ENCODE measurements at places on chromosomes 1 and 21. TPM values are rescaled to one million over a fixed set of nuclear protein-coding genes. Genes with fewer than 3 reads are reported as not detected.

GRCh38 chr1:18769140-18769539 is 90.3 kb downstream of the TAS1R2 start:
- no peak for DNase-seq

- DNase-seq = no peak
Observed at GRCh38 chr1:22722901-22723550, 12.4 kb downstream of the EPHB2 start.

- no peak for DNase-seq
Observed at GRCh38 chr1:192603218-192603787, 27.7 kb downstream of the RGS1 start.

DNA sequence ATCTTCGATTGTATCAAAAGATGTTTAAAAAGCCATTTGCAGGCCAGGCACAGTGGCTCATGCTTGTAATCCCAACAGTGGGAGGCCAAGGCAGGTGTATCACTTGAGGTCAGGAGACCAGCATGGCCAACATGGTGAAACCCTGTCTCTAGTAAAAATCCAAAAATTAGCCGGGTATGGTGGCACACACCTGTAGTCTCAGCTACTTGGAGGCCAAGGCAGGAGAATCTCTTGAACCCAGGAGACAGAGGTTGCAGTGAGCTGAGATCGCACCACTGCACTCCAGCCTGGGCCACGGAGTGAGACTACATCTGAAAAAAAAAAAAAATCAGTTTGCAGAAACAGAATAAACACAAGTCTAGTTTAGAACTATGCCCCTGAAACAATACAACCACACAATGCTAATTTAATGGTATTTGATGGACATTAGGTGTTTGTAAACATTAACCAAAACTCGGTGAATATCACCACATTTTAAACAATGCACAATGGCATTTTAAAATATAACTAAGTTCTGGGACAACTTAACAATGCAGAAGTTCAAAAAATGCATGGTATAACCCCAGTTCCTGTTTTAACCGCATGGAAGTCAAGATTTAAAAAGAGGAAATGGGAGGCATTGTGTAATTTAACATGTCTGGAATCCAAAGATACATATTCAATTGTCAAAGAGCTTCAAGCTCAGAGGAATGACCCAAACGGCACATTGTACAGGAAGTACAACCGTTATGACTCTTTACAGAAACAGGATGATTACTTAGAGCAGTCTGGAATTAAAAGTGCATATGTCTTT is 7.1 kb upstream of the PTTG1IP start:
- DNase-seq = no peak

DNA sequence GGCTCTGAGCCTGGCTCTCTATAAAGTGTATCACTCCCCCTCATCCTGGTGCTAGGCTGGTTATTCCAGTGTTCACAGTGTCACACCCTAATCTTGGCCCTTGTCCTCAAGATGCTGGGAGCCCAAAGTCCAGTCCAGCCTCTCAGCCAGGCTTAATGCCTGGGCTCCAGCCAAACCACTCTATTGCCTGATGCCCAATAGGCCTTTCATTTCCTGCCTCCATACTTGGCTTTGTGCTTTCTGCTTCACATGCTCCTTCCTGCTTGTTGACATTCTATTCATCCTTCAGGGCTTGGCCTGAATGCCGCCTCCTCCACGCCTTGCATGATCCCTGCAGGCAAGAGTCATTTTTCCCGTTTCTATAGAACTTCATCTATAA is 1.7 kb downstream of the KLHDC8A start:
- DNase-seq = peak; percentile 63

DNA sequence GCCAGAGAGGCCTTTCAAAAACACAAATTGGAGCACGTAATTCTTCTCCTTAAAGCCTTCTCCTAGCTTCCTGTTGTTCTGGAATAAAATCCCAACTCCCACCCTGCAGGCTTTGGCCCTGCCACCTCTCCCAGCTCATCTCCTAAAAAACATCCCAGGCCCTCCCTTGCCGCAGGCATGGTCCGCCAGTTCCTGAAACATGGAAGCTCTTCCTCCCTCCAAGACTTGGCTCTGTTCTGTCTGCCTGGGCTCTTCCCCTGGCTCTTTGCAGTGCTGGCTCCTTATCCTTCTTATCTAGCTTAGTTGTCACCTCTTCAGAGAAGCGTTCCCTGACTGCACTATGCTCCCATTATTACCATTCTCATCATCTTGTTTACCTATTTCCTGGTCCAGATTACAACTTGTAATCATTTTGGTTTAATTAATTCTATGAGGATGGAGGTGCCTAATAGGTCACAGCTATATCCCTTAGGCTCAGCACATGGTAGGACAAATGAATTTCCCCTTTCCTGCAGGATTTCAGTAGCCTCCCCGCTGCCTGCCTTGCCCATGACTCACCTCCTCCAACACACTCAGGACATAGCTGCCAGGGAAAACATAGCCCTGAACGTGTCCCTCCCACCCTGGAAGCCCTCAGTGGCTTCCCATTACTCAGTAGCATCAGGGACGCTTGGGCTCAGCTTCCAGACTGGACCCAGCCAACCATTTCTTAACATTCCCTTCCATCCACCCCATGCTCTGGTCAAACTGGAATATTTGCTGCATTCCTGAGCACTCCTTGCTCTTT is 15.7 kb upstream of the IGSF21 start:
- no peak for DNase-seq

GRCh38 chr1:159005676-159006075 is 4.0 kb upstream of the IFI16 start:
- DNase-seq = no peak

DNA sequence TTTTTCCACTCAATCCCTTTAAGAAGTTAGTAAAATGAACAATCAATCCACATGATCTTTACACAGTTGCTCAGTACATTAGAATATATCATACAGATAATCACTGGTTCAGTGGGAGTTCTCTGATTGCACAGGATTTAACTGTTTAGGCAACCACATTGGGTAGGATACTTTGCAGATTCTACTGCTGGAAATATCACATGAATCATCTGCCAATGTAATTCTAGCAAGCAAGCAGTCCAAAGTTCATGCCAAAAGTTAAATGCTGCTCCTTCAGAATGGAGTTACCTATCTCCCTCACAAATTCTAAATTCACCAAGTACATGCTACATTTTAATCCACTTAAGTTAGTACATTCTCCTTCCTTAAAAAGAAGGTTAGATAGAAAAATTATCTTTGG is 52.4 kb downstream of the NEGR1 start:
- DNase-seq = no peak

DNA sequence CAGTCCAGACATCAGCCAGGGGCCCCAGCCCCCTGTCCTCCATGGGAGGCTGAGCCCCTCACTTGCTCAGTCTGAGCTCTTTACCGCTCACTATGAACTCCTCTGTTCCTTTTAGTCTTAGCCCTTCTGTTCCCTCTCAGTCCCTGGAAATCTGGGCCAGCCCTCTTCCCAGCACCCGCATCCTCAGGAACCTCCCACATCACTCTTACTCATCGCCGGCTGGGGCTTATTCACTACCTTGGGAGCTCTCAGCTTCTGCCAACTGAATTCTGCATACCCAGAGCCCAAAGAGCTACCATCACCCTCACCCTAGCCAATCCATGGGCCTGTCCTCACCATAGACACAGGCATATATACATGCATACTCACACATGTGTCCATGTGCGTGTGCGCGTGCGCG is 11.5 kb downstream of the KNCN start:
- no peak for DNase-seq

DNA sequence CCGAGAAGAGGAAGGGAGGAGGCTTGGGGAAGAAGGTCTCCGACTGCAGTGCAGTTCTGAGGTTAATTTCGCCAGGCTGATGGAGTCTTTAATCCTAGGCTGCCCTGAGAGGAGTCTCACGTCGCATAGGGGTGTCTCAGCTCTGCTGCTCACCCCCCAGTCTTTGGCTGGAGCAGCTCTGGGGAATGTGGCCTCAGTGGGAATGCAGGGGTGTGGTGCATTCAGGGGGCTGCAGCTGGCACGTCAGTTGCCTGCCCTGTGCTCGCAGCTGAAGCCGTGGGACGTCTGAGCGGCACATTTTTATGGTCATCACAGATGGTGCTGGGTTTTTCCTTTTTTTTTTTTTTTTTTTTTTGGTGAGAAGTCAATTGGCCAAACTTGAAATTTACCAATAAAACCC is 38.2 kb downstream of the ACTN2 start:
- DNase-seq = no peak

DNA sequence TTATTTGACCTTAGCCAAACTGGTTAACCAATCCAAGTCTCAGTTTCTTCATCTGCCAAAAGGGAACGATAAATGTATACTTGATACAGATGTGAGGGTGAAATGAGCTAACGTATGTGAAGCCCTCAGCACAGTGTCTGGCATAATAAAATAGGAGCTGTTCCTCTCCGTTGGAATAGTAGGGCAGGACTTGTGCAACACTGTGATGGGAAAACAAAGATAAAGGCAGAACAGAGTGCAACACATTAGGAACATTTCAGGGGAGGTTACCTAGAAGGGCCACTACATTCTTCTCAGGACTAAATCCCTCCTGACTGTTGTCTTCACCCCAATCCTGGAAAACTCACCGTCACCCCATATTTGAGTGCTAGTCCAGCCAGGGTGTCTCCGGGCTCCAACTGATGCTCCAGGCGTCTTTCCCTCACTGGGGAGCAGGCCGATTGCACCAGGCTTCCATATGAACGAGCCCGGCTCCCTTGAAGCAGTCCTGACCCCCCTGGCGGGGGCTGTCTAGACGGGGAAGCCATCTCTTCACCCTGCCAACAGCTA is 896 bp downstream of the LYSMD1 start:
- DNase-seq = no peak

DNA sequence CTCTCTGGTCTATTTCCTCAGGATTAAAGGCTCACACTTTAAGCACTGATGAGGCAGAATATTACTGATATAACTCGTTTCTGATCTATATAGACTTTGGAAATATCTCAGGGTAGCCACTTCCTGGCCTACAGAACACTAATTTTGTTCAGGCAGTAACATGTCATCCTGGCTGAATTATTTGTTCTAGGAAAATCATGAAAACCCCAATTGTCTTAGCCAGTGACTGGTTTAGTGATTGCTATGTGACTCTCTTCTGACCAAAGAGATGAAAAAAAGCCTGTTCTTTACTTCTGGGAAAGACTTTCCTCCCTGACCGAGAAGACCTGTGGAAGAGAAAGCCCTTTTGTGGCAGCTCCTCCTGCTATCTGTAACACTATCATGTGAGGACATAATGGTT is 453.7 kb downstream of the SETD4 start:
- DNase-seq = no peak

GRCh38 chr1:26237230-26237966 is 3.4 kb downstream of the CEP85 start:
- no peak for DNase-seq

DNA sequence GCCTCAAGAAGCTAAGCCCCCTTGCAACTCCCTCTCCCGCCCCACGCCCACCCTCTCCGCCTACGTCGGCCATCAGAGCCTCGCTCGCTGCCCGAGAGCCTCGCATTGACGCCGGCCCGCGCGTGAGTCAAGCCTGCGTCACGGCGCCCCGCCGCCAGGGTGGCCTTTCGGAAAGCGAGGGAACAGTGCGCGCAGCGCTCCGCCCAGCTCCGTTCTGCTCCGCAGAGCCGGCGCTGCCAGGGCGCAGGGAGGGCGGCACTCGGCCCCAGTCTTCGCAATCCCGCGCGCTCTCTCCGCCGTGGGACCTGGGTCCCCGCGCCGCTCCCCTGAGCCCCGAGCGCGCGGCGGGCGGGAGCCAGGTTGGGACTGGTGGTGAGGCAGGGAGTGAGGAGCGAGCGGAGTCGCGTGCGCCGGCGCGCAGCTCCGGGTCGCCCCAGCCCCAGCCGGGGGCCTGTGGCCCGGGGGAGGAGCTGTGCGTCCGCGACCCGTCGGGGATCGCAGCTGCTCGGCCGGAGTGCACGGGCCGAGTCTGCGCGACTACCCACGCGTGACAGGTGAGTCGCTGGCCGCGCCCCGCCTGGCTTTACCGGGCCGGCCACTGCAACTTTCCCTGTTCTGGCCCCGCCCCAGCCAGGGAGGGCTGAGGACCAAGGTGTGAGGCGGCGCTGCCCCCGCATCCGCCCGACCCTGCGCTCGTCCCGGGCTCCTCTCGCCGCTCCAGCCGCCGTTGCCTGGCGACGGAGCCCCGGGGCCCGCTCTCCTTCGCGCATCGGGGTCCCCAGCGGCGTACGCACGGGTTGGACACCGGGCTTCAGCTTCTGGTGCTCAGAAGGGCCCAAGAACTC is at the start of gene SLC6A17:
SLC6A17 (plus strand) TSS at position 165 of the 845 bp plus-strand sequence. CDS start 16,436 bp downstream, outside the sequence.
- peak; percentile 47 for DNase-seq

- no peak for DNase-seq
Observed at GRCh38 chr1:95437011-95437410, 203.0 kb downstream of the RWDD3 start.

DNA sequence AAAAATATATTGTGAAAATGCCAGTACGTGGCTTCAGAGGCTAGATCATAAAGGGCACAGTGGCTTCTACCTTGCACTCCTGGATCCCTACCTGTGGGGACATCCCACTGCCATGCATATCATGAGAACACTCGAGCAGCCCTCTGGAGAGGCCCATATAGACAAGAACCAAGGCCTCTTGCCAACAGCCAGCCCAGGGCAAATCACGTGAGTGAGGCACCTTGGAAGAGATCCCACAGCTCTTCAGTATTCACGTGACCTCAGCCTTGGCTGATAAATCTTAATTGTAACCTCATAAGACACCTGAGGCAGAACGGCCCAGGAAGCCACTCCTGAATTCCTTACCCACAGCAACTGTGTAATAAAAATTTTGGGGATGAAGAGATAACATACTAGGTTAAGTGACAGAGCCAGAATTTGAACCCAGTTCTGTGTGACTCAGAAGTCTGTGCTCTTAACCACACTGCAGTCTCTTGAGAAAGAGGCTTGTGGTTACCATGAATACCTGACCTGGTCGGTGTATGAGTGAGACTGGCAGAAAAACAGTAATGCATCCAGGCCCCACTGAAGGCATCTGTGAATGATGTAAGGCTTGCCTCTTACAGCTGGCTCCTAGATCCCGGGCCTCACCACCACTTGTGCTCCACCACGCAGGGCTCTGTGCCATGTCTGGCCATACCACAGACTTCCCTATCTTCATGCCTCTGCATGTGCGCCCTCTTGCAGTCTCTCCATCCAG is 6.9 kb upstream of the A3GALT2 start:
- DNase-seq = no peak

DNA sequence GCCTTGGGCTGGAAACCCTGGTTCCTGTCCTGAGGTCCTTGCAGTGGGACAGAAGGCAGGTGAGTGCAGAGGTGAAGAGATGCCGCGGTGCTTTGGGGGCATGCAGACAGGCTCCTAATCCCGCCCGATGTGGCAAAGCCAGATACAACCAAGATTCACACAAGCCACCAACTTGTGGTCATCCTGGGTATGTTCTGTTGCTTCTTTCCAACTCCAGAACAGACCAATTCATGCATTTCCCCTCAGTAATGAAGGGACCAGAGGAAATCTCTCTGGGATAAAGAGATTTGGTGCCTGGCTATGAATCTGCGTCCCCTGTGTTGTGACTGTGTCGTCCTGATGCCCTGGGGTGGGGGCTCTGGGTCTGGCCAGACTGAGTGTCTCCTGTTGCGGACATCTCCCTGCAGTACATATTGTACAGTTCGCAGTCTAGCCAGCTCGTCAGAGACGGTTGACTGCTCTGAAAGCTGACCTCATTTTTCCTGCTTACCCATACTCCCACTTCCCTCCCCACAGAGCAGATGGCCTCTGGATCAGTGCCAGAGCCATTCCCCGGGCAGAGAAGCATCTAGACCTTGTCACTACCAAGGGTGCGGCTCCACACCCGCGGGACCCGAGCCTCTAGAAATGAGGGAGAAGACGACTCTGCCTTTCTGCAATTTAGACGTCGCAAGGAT is 216.3 kb downstream of the KIF26B start:
- no peak for DNase-seq

RHD gene
- total RNA-seq = not detected

NCF2 gene
- 8.6 TPM for total RNA-seq

SAMSN1 gene
- 1.5 TPM for total RNA-seq

GJB5 gene
- total RNA-seq = 1.1 TPM

THEM5 gene
- total RNA-seq = not detected

UBE2U gene
- total RNA-seq = not detected

CD1B gene
- total RNA-seq = not detected

CD5L gene
- total RNA-seq = not detected

All from Calu3 (cell line).